ENCODE measurements at places on chromosomes 4 and X. TPM values are rescaled to one million over a fixed set of nuclear protein-coding genes. Genes with fewer than 3 reads are reported as not detected.

DNA sequence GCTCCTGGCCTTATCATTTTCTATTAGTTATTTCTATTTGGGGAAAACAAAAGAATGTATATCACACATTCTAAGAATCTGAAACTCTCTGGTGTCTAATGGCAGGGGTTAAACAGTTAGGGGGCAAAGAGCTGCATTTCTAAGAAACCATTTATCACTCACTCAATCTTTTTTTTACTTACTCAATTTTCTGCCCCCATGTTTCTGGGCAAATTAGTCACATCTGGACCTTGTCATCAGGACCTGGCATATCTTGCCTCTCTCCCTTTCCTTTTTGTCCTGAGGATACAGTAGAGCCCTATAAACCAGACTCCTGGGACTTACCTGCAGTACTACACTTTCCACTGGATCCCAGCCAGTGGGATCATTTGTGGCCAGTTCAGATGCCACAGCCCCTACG is 89.1 kb downstream of the ANXA3 start:
- DNase-seq = no peak

Gene JAKMIP1
- total RNA-seq = not detected

DNA sequence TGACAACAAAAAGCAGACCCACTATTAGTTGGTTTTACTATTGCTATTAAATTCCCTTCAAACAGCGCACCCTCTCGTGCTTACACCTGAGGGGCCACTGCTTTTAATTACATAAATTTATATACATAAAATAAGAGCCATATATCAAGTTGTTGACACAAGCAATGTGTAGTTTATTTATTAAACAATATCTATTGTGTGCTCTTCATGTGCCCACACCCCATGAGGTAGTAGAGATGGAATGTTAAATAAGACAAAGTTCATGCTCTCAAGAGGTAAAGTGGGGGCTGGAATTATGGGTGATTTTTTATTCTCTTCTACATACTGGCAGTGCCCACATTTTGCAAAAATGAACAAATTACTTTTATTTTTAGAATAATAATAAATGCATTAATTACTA is 47.3 kb downstream of the KCNIP4 start:
- no peak for DNase-seq

DNA sequence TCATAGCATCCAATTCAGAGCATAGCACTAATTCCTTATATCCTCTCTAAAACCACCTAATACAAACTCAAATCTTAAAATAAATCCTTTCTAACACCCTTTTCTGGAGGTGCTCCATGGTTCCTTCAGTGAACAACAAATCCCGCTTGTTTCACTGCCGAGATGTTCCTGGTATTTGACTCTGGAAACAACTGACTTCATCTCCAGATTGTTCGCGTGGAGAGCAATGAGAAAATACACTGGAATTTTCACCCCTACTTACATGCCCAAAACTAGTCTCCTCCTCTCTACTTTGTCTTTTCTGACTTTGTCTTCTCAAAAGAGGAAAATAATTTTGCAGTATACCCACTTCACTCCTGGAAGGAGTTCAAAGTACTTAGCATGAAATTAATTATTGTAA is 129.0 kb downstream of the PLS3 start:
- DNase-seq = peak; percentile 20

GRCh38 chr4:2320746-2321145 is 58.8 kb upstream of the MXD4 start:
- no peak for DNase-seq

DNA sequence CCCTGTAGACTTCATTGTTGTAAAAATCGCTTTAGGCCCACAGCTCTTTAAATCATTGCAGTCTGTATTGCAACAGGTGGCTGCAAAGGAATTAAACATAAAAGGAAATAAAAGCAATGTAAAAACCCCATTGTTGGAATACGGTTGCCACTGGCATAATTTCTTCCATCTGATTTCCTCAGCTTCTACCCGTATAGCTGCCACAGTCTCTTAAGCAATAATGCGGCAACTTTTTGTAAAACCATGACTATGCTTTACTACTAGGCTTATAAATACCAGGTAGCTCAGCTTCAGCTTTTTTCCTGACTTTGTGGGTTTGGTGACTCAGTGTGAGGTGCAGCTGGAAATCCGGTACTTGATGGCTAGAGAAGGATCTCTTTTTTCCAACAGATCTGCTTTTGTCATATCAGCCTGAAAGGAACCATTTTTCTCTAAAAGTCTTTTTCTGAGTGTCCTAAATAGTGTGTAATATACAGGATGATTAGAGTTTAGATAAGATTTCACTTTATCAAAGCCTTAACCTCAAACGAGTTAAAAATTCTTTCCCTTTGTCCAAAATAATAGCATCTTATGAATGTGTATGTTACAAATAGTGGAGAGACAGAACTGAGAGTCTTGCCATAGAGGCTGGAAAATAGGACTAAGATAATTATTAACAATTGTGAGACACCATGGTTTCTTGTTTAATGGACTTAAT is 268.0 kb downstream of the ADGRL3 start:
- peak; percentile 6 for DNase-seq

- no peak for DNase-seq
Measured at GRCh38 chrX:133681897-133682296, 266.6 kb upstream of the GPC4 start.

Gene P2RY10
- total RNA-seq = not detected

- DNase-seq = no peak
Measured at GRCh38 chr4:113181289-113182007, 132.0 kb downstream of the ANK2 start.

DNA sequence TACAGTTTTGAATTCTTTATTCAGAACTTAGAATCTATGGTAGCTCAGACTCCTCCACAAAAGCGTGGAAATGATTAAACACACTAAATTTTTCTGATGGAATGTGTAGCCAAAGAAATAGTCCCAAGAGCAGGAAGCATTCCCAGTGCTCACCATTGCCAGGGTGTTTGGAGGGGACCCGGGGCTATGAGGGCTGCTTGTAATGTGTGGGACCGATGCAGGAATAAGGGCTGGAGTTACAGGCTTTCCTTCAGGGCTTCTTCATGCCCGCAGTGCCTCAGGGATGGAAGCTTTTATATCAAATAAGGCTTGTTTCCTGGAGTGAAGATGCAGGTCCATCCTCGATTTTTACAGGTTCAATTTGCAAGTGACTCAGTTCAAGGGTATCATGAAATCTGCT is 25.8 kb downstream of the WWC2 start:
- DNase-seq = no peak

Gene HTRA3
- total RNA-seq = 3.2 TPM
